Fibroblast of skin of right quadriceps (primary cell): ENCODE measurements at places on chromosomes 1 and 21.

GRCh38 chr1:225777058-225777582 lies 506 bp upstream of the SRP9 start:
- no peak for DNase-seq

DNA sequence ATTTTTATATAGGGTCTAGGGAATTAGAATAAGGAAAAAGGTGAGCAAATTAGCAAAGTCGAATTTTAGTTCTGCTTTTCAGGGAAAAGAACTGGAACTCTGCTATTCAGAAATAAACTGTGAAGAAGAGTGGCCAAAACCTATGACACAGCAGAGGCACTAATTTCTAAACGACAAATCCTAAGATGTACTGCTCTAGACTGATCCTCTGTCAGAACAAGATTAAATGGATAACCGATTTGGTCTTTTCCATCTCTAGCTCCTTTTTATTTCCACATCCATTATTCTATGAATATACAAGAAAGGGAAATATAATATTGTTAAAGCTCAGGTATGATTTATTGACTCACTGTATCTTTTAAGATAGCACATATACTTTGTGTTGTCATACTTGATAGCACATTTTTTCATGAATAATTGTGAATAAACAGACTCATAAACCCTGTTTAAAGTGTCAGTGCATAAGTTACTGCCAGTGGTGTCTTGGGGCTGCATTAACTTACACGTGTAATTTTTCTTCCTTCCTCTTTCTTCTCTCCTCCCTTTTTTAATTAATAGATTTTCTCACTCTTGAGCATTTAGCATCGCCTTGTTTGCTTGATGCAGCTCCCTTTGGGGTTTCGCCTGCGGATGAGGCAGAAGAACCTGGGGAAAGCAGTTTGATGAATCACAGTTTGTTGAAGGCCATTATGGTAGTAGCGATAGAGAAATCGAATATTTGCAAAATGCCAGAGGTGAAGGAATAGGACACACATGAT lies 496.6 kb downstream of the ADGRL2 start:
- DNase-seq, result no peak

- no peak for DNase-seq
Observed at GRCh38 chr1:158945061-158945460, 13.7 kb downstream of the PYHIN1 start.

- DNase-seq, result no peak
Observed at GRCh38 chr1:9345922-9346321, 53.2 kb downstream of the SPSB1 start.

GRCh38 chr21:42668298-42668992 lies 15.0 kb downstream of the PDE9A start:
- DNase-seq, result no peak

- peak; percentile 4 for DNase-seq
Observed at GRCh38 chr1:162329826-162330225, 46.8 kb downstream of the SPATA46 start.
